Activated CD4-positive, alpha-beta T cell treated with anti-CD3 and anti-CD28 coated beads, Interleukin-10, Interleukin-2, amounts not matched to agents 100 ng/mL and 50 ng/mL, durations not matched to agents 16 hours and 8 hours (primary cell): ENCODE measurements at places on chromosomes 11 and 22.

- no peak for DNase-seq
Measured at GRCh38 chr22:35419756-35420155, 19.8 kb downstream of the MCM5 start.

GRCh38 chr11:61338783-61339489, 5.9 kb downstream of the TKFC start:
- no peak for DNase-seq

- no peak for DNase-seq
Measured at GRCh38 chr11:119449498-119449897, 26.5 kb upstream of the THY1 start.

GRCh38 chr11:44208976-44209603, 100.8 kb downstream of the ALX4 start:
- peak; percentile 45 for DNase-seq

DNA sequence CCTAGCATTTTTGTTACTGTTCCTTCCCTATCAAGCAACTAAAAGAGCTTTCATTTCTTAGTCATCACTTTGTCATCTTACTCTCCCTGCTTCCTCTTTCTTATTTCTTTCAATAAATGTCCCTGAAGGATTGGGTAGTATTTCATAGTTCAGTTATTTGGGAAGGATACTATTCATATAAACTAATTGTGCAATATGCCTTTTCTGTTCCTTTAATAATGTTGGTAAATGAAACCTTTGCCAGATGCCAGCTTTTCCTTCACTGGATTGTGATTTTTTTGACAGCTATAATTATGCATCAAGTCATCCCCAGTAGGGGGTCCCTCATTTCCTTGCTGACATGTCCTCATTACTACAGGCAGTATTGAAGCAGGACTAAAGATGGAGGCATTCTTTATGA, 101.7 kb downstream of the ATM start:
- DNase-seq: no peak

DNA sequence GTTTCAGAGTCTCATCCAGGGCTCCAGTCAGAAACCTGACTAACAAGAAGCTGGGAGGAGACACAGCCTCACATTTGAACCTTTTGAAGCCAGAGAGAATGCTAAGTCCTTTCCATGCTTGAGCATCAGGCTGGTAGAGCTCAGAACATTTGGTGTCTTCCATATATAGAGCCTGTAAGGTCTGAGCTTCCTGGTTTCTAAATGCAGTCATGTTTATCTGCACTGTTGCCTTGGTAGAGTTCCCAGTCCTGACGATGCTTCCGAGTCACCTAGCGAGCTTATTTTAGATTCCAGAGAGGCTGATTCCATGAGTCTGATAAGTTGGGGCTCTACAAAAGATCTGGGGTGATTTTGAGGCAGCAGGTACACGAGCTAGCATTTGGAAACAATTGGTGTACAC, 68.4 kb upstream of the SORL1 start:
- DNase-seq: no peak

- no peak for DNase-seq
Measured at GRCh38 chr11:116424615-116425261, 348.0 kb downstream of the BUD13 start.

GRCh38 chr11:10818594-10818993, 9.9 kb upstream of the EIF4G2 start:
- no peak for DNase-seq

DNA sequence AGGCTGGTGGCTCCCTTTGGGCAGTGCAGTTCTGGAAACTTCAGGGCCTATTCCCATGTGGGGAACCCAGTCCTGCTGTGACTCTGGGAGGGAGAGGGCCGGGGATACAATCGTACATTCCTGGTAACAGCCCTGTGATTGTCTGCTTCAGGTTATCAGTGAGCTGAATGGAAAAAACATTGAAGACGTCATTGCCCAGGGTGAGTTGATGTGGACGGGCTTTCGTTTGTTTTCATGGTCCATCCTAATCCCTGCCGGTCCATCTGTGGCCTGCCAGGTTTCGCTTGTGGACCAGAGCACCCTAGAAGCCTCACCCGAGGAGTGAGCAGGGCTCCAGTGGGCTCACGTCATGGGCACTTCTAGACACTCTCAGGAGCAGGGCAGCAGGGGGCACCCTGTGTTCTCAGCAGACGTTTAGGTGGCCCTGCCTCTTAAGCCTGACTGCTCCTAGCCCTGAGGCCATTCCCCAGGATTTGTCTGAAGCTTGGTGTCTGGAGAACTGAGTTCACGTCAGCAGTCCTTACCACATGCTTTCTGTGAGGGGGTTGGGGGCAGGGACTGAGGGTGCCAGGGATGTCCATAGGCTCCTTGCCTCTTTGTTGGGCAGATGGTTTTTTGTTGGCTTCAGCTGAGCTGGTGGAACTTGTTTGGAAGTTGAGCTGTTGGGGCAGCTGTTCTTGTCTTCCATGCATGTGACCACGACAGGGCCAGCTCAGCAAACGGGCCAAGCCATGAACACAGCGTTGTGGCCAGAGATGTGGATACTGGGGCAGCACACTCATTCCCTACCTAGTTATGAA, 1.9 kb downstream of the RPLP2 start:
- no peak for DNase-seq

DNA sequence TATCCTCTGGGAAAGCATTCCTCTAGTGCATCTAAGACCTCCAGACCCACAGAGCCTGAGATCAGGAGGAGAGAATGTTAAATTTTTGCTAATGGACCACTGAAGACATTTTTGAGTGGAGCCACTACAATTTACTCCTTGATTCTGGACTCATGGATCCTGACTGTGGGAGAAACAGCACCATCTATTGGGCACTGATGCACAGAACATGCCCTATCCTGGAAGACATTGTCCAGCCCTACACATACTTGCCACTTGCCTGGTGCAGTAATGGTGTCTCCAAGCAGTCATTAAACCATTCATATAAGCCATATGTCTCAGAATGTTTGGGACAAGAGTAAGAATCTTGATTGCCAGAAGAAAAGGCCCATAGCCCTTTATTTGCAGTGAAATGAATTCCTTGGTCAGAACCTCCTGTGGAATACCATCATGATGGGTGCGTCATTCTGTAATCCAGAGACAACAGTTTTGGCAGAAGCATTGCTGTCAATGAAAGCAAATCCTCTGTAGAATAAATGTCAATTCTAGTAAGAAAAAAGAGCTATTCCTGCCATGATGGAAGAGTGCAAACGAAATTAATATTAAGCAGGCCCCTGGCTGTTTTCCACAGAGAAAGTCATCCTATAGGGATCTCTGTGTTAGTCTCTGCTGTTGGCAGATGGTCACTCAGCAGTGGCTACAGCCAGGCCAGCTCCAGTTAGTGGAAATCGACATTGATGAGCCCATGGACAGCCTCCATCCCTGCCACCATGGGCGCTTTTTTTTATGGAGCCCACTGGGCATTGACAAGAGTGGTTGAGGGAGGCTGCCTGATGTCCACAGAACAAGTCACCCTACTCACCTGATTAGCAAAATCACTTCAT, 43.5 kb downstream of the GGTLC2 start:
- DNase-seq: peak; percentile 35

DNA sequence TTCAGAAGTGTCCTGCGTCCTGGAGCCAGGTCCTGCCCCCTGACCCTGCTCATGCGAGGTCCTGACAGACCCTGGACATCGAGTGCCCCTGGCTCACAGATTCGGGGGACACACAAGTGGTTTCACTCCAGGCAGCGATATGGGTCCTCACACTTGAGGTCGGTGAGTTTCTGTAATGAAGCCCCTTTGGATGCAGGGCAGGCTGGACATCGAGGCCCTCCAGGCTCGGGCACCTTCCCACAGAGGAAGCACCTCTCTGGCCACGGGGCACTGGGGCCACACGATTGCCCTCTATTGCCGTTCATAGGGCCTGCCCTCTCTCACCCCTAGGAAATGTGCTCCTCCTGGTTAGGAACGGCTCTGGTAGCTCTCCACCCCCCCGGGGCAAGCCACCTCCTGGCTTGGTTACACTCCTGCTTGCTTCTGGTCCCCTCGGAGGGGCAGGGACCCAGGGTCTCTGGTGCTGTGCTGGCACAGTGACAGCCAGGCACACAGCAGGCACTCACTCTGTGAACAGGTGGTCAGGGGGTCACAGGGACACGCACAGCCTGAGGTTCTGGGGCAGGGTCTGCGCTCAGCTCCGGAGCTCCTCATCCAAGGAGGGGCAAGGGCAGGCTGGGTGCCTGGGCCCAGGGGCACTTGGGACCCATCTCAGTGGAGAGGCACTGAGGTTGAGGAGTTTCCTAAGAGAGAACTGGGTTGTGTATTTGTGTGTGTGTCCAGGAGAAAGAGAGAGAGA, 907.7 kb downstream of the BRD1 start:
- no peak for DNase-seq

GRCh38 chr11:71151561-71151960, 100.8 kb downstream of the SHANK2 start:
- DNase-seq: no peak

- DNase-seq: peak; percentile 58
Measured at GRCh38 chr22:36237462-36238372, 1.6 kb downstream of the APOL2 start.

GRCh38 chr11:130414107-130415080, 14.0 kb downstream of the ADAMTS8 start:
- no peak for DNase-seq

DNA sequence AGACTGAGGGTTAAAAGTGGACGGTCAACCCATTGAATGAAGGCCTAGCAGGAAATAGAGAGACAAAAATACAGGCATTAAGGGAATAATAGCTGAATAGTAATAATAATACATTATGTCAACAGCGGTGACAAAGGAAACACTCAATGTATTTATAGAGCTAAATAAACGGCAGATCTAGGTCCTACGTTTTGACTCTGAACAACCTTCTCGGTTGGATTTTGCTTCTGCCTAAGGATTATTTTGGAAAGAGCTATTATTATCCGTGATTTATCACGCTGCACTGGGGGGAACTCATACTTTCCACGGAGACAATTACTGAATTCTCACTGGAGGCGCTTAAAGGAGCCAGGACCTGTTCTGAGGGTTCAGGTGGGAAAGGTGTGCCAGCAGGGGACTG, 118.2 kb upstream of the KIRREL3 start:
- DNase-seq: no peak

- DNase-seq: no peak
Measured at GRCh38 chr11:61048368-61049062, 53.8 kb upstream of the CD5 start.

DNA sequence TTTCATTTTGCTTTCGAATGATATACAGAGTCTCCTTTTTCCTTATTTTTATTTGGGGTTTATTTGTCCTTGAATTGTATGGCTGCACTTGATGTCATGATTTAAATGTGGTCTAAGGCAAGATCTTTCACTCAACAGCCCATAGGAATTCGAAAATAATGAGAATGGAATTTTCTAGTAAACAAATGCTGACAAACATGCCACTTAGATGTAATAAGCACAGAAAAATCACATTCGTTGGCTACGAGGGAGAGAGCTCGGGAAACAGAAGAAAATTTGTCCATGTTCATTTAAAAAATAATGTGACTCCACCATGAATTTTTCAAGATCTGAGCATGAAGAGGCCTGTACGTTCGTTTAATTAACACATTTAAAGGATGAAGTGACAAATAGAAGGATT, 73.0 kb downstream of the BLID start:
- no peak for DNase-seq

DNA sequence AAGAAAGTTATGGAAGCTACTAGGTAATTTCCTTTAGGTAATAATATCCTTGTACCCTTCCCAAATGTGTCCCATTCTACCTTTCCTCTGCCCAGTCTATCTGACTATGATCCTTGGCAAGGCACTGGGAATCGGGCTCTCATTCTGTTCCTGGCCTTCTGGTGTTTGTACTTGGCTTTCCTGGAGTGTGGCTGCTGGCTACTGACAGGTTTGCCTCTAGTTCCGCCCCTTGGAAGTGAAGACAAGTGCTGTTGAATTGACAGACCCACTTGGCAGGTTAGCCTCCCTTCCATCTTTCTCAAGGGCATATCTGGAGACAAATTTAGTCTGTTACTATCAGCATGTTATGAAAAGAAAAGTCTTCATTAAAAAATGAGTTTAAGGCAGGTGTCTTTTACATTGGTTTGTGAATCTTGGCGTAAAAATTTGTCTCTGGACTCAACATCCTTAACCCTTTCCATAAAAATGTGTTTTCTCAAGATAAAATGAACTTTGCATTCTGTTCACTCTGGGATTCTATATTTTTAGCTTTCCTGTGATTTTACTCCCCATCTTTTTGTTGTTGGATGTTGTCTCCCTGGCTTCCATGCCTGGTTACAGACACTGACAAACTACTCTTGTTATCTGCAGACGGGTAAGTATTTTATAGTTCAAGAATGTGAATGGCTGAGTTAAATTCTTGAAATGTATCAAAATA, 287.4 kb upstream of the PDGFD start:
- DNase-seq: no peak

GRCh38 chr22:27386186-27386585, 415.4 kb downstream of the MN1 start:
- DNase-seq: no peak
